MG63 (cell line): ENCODE measurements at places on chromosomes 13 and 19. TPM values are rescaled to one million over a fixed set of nuclear protein-coding genes. Genes with fewer than 3 reads are reported as not detected.

KASH5 gene
- total RNA-seq: not detected in 2 replicates

- DNase-seq: peak; percentile 14
Measured at GRCh38 chr13:39379667-39380655, 223.0 kb downstream of the LHFPL6 start.

CFAP97D2 gene
- not detected in 2 replicates for total RNA-seq

PRTN3 gene
- not detected in 2 replicates for total RNA-seq

ZNF223 gene
- 0.63 and 2.9 TPM in 2 replicates for total RNA-seq

CGB1 gene
- not detected in 2 replicates for total RNA-seq

CXCL17 gene
- total RNA-seq: not detected in 2 replicates

- DNase-seq: peak; percentile 31
Measured at GRCh38 chr13:45500492-45501174, 35.9 kb downstream of the COG3 start.

DNA sequence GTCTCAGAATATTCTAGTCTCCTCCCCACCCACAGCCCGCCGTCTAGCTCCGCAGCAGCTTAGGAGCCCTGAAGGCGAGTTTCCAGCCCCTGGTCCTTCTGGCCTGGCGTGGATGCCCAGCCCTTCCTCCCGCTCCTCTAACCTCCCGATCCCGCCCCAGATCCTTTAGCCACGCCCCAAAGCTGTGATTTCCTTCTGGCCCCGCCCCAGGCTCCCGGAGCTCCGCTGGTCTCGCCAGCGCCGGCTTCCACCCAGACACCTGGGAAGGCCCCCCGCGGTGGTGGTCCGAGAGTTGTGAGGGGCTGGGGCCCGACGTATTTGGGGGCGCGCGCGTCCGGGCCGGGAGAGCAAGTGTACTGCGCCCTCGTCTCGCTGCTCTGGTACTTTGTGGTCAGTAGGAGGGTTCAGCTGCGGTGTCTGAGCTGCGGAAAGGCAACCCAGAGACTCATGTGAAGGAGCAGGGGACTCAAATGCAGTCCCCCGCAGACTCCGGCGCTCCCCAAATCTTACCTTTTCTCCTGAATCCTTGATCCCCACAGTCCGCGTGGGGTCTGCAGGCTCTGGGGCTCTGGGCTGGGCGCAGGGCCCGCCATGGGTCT lies at the start of gene CGB7:
Gene CGB7 (minus strand): TSS at position 114 of the 599 bp plus-strand sequence. CDS start 2,374 bp downstream, outside the sequence.
- peak; percentile 54 for DNase-seq

GRCh38 chr19:49339301-49340068 lies 4.3 kb downstream of the CD37 start:
- peak; percentile 28 for DNase-seq

ZNF112 gene
- 2.6 and 33.1 TPM in 2 replicates for total RNA-seq

POU4F1 gene
- total RNA-seq: not detected in 2 replicates

GRCh38 chr19:15672580-15673175 lies at the start of gene CYP4F12:
Gene CYP4F12 (plus strand): TSS chr19:15673087. CDS start chr19:15673530, 443 bp downstream.
- peak; percentile 80 for DNase-seq

- peak; percentile 31 for DNase-seq
Measured at GRCh38 chr13:43307921-43308433, 284.6 kb downstream of the DNAJC15 start.

- no peak for DNase-seq
Measured at GRCh38 chr13:44347949-44348348, 25.7 kb upstream of the SERP2 start.

- DNase-seq: peak; percentile 77
Measured at GRCh38 chr13:33110713-33111413, 94.6 kb downstream of the KL start.

NALCN gene
- total RNA-seq: 0.49 TPM in 1 of 2 replicates, not detected in the other

PPFIA3 gene
- total RNA-seq: 3.4 and 21.4 TPM in 2 replicates

CCDC8 gene
- total RNA-seq: 11.6 and 15.9 TPM in 2 replicates
